Uterus (tissue), 4 donors: ENCODE measurements at places on chromosomes 7 and 10.

GRCh38 chr7:22393913-22394729 lies 37.2 kb upstream of the RAPGEF5 start:
- H3K27me3 ChIP-seq, result no peaks in the 10 kb centered on the region
- no peaks in the 10 kb centered on the region for H3K4me1 ChIP-seq
- H3K4me3 ChIP-seq, result no peak overlapping the region
- H3K36me3 ChIP-seq, result no peaks in the 10 kb centered on the region
- DNase-seq, result no peak

DNA sequence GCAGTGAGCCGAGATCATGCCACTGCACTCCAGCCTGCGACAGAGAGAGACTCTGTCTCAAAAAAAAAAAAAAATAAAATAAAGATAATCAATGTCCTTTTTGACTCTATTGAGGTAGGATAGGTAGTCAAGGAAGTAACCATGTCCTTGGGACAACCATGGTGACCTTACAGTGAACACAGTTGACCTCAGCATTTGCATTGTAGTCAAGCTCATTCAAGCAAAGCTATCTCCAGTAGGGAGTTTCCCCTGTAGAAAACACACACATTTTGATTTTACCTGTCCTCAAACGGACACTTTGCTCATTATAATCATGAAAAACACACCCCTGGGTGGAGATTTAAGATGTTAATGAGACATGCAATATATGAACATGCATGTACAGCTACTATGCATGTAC lies 171.7 kb downstream of the KIF20B start:
- H3K27me3 ChIP-seq, result no peaks in the 10 kb centered on the region
- no peaks in the 10 kb centered on the region for H3K4me1 ChIP-seq
- DNase-seq, result no peak
- H3K4me3 ChIP-seq, result no peak overlapping the region
- no peak overlapping the region for H3K27ac ChIP-seq

GRCh38 chr10:70673043-70673928 lies 980 bp downstream of the ADAMTS14 start:
- H3K4me1 ChIP-seq, result no peaks in the 10 kb centered on the region
- no peak overlapping the region for H3K27ac ChIP-seq
- no peaks in the 10 kb centered on the region for H3K36me3 ChIP-seq
- no peaks in the 10 kb centered on the region for H3K27me3 ChIP-seq

DNA sequence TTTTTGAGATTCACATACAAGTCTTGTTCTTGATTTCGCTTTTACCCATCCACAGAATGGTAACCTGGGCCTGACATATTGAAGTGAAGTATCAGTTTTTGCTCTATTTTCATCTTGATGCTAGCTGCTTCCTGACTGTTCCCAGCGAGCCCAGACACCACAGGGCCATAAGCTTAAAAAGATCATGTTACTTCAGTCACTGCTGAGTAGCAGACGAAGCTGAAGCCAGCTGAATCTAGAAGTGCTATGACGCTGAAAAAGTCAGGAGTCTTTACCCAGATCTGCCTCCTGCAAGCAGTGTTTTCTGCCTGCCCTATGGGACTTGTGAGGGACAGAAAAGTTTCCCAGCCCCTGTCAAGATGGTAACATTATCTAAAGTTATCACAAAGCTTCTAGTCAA lies 2.7 kb upstream of the PRXL2A start:
- H3K4me1 ChIP-seq, result no peaks in the 10 kb centered on the region
- H3K27me3 ChIP-seq, result no peaks in the 10 kb centered on the region
- no peaks in the 10 kb centered on the region for H3K36me3 ChIP-seq
- no peak overlapping the region for H3K27ac ChIP-seq
- no peak overlapping the region for H3K4me3 ChIP-seq

GRCh38 chr10:79077488-79078173 lies 8.9 kb downstream of the ZMIZ1 start:
- no peaks in the 10 kb centered on the region for H3K27me3 ChIP-seq
- peak overlapping the region; percentile 56 for H3K27ac ChIP-seq
- no peak overlapping the region for H3K4me3 ChIP-seq
- DNase-seq, result no peak
- H3K4me1 ChIP-seq, result peaks cover 33% of the 10 kb centered on the region

- no peak overlapping the region for H3K4me3 ChIP-seq
- H3K36me3 ChIP-seq, result no peaks in the 10 kb centered on the region
- H3K27me3 ChIP-seq, result no peaks in the 10 kb centered on the region
- H3K4me1 ChIP-seq, result no peaks in the 10 kb centered on the region
- no peak for DNase-seq
Measured at GRCh38 chr7:40996233-40996677, 706.6 kb downstream of the INHBA start.

DNA sequence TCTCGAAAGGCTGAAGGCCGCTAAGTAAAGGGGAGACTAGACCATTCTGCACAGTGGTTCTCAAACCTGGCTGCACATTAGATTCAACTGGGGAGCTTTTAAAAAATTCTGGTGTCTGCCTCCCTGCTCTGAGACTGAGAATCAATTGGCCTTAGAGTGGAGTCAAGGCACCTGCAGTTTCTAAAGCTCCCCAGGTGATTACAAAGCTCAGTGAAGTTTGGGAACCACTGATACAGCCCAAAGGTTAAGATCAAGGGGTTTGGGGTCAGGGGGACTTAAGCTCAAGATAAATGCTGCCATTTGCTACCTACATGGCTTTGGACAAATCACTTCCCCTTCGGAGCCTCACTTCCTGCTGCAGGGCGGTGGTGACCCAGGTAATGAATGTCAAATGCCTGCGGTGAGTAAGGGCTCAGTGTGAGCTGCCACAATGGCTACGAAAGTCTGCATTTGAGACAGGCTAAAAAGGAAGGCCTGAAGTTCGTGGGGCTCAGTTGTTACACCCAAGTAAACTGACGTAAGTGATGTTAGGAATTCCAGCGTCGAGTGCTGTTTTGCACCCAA lies 72.3 kb downstream of the TLL2 start:
- no peaks in the 10 kb centered on the region for H3K27me3 ChIP-seq
- H3K27ac ChIP-seq, result no peak overlapping the region
- no peak overlapping the region for H3K4me3 ChIP-seq
- DNase-seq, result no peak
- H3K36me3 ChIP-seq, result no peaks in the 10 kb centered on the region

- H3K27ac ChIP-seq, result no peak overlapping the region
- H3K27me3 ChIP-seq, result no peaks in the 10 kb centered on the region
- DNase-seq, result no peak
- no peaks in the 10 kb centered on the region for H3K36me3 ChIP-seq
Measured at GRCh38 chr10:68218786-68219185, 13.1 kb downstream of the ATOH7 start.

DNA sequence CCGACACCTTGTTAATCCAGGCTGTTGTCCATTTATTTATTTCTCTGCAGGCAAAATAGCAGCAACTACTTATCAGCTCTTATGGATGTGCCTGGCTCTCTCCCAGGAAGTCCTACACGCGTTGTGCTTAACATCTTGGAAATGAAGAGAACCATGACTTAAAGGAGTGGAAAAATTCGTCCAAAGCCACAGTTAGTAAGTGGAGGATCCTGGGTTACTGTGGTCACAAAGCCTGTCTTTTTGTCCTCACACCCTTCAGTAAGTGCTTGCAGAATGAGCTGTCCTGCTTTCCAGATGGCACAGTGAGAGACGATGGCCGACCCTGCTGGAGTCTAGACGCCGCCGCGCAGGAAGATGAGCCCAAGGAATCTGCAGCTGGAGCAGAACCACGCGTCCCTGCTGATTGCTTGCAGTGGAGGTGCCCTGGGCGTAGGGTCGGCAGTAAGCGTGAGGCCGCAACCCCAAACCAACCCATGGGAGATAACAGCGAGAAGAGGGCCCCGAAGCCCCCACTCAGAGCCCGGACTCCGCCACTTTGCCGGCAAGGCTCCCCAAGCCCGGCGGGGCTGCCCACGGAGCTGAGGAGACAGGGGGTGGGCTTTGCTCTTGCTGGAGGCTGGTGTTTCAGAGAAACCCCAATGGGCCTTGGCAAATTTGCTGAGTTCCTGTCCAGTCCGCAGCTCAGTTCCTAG lies 178.6 kb downstream of the CXCL12 start:
- H3K27ac ChIP-seq, result no peak overlapping the region
- H3K27me3 ChIP-seq, result no peaks in the 10 kb centered on the region
- no peaks in the 10 kb centered on the region for H3K36me3 ChIP-seq
- no peaks in the 10 kb centered on the region for H3K4me1 ChIP-seq

DNA sequence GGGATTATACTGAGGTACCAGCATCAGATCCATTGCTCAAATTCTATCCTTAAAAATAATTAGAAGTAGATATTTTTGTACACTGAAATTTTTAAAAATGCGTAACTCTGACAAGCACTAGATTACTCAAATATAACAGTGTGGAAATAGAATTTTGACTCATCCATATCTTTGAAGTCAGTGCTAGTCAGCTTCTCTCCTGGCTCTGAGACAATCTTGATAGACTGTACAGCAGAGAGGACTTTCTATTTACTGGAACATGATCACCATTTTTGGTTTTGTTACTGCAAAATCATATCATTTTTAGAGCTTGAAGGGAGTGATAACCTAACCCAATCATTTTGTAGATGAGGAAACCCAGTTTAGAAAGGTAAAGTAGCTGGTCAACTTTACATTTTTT lies 195.0 kb downstream of the MTERF1 start:
- no peak overlapping the region for H3K27ac ChIP-seq
- DNase-seq, result no peak
- no peak overlapping the region for H3K4me3 ChIP-seq
- H3K4me1 ChIP-seq, result no peaks in the 10 kb centered on the region

DNA sequence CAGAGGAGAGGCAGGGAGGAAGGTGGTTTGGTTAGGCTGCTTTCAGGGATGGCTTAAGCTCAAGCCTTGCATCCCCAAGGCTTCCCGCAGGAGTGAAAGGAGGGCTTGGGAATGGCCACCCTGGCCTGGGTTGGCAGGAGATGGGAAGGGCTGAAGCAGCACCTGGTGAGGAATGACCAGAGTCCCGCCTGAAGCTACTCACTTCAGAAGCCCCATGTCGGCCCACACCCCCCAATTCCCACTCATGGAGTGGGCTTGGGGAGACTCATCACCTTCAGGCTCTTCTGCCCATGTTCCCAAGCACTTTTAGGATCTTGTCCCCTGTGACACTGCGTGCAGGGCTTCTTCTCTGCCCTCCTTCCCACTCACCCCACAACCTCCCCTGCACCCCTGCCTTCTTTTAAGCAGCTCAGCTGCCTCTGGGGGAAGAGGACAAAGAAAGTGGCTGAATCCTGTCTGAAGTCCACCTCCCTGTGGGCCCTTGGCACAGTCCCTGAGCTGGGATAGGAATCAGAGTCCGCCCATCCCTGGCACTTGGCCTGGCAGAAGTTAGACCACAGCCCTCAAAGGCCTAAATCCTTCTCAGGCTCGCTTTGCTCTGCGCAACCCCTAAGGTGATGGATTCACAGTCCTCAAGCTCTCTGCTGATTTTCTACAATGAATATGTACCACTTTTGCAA lies 16.5 kb downstream of the RGR start:
- DNase-seq, result no peak
- H3K4me3 ChIP-seq, result no peak overlapping the region
- no peaks in the 10 kb centered on the region for H3K4me1 ChIP-seq

DNA sequence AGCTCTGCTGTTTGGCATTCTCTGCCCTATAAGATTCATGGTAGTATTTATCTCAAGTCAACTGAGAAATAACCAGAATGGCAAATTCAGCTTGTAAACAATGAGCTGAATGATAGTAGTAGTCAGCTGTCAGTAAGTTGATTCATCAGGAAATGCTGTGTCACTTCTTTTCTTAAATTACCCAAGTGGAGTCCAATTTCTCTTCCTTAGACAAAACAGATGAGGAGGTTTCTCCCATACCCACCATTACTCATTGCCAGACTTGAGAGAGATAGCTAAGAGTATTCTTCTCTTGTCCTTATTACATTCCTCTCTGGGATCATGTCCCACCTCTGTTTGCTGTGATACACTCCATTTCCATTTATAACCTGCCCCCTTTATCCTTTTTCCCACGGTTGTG lies 159.8 kb upstream of the STEAP1 start:
- no peaks in the 10 kb centered on the region for H3K4me1 ChIP-seq
- DNase-seq, result no peak
- H3K4me3 ChIP-seq, result no peak overlapping the region
- H3K27ac ChIP-seq, result no peak overlapping the region
- H3K27me3 ChIP-seq, result no peaks in the 10 kb centered on the region
- H3K36me3 ChIP-seq, result no peaks in the 10 kb centered on the region

GRCh38 chr10:119308551-119309422 lies 101.4 kb downstream of the GRK5 start:
- H3K27ac ChIP-seq, result no peak overlapping the region
- no peaks in the 10 kb centered on the region for H3K36me3 ChIP-seq
- peaks cover 5% of the 10 kb centered on the region for H3K4me1 ChIP-seq
- no peaks in the 10 kb centered on the region for H3K27me3 ChIP-seq

DNA sequence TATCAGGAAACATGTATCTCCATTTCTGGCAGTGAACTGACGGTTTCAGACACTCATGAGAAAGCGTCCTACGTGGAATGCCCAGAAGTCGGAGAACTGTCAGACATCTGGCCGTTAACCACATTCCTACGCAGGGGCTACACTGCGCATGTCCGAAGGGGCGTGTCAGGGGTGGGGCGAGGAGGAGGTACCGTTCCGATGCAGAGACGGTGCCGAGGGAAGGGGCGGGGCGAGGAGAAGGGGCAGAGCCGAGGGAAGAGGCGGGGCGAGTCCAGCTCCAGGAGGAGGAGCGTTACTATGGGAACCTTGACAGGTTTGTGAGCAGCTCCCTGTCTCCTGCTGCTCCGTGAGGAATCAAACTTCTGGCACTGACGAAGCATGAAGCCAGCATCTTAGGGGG lies 366.9 kb upstream of the NUPR2 start:
- DNase-seq, result no peak
- H3K4me1 ChIP-seq, result no peaks in the 10 kb centered on the region
- no peak overlapping the region for H3K27ac ChIP-seq
- H3K36me3 ChIP-seq, result no peaks in the 10 kb centered on the region
- H3K27me3 ChIP-seq, result no peaks in the 10 kb centered on the region

DNA sequence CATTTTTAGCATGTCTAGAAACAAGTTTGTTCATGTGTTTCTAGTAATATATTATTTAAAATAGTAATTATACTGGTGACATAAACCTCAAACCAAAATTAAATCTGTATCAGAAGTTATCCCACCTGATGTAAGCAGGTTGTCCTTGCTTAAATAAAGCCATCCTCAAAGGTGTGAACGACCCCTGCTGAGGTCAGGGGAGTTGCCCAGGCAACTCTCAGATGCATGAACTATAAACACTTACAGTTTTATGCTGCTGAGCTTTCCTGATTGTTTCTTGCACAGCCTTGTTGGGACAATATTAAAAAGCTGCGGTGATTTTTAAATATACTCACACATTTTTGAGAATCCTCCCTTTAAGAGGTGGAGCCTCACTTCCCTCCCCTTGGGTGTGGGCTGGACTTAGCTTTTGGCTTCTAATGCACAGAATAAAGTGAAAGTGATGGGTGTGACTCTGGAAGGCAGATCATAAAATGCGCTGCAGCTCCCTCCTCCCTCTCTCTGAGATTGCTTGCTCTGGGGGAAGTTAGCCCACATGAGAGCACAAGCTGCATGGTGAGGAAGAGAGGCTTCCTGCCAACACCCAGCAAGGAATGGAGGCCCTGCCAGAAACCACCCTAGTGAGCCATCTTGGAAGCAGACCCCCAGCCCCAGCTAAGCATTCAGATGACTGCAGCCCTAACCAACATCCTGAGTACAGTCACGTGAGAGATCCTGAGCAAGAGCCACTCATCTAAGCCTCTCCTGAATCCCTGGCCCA lies 152.7 kb downstream of the SKIDA1 start:
- no peak overlapping the region for H3K4me3 ChIP-seq
- no peaks in the 10 kb centered on the region for H3K36me3 ChIP-seq
- H3K27me3 ChIP-seq, result no peaks in the 10 kb centered on the region
- H3K4me1 ChIP-seq, result no peaks in the 10 kb centered on the region
- peak; percentile 54 for DNase-seq
- peak overlapping the region; percentile 51 for H3K27ac ChIP-seq

GRCh38 chr10:45526309-45526905 lies 146.2 kb downstream of the ZFAND4 start:
- H3K36me3 ChIP-seq, result no peaks in the 10 kb centered on the region
- no peak for DNase-seq
- no peak overlapping the region for H3K4me3 ChIP-seq
- no peaks in the 10 kb centered on the region for H3K27me3 ChIP-seq
